ENCODE measurements at places on chromosomes 7 and 10. TPM values are rescaled to one million over a fixed set of nuclear protein-coding genes. Genes with fewer than 3 reads are reported as not detected.

NODAL gene
- not detected for total RNA-seq

KAZALD1 gene
- 9.1 TPM for total RNA-seq

PTER gene
- total RNA-seq = 5.6 TPM

PIK3AP1 gene
- not detected for total RNA-seq

GPR85 gene
- 2.6 TPM for total RNA-seq

GOLGA7B gene
- total RNA-seq = not detected

CCNJ gene
- total RNA-seq = 7.8 TPM

SDHAF3 gene
- total RNA-seq = 11.3 TPM

HKDC1 gene
- 0.43 TPM for total RNA-seq

SKIDA1 gene
- total RNA-seq = 0.32 TPM

PHKG1 gene
- total RNA-seq = 0.43 TPM

FAM131B gene
- 1.3 TPM for total RNA-seq

UNC5B gene
- 37.0 TPM for total RNA-seq

NRG3 gene
- not detected for total RNA-seq

ITIH5 gene
- total RNA-seq = 0.43 TPM

AKR1C8 gene
- not detected for total RNA-seq

PTPRZ1 gene
- total RNA-seq = 0.43 TPM

DNA sequence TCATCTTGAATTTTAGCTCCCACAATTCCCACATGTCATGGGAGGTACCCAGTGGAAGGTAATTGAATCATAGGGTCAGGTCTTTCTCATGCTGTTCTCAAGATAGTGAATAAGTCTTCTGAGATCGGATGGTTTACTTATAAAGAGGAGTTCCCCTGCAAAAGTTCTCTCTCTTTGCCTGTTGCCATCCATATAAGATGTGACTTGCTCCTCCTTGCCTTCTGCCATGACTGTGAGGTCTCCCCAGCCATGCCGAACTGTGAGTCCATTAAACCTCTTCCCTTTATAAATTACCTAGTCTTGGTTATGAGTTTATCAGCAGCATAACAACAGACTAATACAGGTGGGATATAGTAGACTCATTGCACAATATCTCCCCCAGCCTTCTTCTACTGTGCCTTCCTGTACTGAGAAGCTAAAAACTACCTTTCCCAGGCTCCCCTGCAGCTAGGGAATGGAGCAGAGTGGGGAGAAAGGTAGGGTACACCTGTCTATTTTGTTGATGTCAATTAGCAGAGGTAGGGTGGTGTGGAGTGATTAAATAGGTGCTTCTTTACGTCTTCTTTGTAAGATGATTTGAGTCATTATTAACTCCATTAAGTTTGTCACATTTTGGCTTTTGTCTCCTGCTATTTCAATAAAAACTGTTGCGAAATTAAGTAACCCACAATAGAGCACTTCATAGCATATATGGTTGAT is 48.2 kb upstream of the EBLN1 start:
- no peak for DNase-seq

DNA sequence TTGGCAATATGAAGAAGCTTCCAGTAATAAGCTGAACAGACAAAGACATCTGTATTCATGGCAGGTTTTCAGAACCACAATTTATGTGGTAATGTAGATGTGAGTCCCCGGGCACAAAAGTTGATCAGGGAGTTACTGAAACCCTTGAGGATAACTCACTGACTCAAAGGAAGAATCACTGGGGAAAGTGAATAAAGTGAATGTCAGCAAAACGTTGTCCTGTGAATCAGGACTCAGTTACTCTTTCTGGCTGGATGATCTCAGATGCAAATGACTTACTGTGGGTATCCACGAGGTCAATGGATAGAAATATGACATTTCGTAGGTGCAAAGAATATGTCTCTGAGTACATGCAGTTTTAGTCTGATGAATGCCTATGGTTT is 172.8 kb upstream of the CTBP2 start:
- DNase-seq = no peak

- DNase-seq = no peak
These were observed 13.9 kb downstream of the MMRN2 start for GRCh38 chr10:86943316-86944030.

DNA sequence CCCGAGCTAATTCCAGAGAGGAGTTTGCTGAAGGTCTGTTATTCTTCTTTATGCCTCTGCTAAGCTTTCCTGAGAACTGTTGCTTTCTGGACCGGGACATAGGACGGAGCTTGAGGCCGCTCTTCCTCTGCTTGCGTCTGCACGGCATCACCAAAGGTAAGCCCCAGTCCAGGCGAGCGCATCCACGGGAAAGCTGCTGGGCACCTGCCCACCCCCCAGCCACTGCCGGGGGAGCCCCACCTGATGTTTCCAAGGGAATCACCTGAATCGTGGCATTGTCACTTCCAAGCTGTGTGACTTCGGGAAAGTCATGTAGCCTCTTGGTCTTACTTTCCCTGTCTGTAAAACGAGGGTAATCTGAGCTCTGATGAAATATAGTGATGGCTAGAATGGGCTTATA is 45.1 kb upstream of the PLEKHA1 start:
- DNase-seq = no peak

DNA sequence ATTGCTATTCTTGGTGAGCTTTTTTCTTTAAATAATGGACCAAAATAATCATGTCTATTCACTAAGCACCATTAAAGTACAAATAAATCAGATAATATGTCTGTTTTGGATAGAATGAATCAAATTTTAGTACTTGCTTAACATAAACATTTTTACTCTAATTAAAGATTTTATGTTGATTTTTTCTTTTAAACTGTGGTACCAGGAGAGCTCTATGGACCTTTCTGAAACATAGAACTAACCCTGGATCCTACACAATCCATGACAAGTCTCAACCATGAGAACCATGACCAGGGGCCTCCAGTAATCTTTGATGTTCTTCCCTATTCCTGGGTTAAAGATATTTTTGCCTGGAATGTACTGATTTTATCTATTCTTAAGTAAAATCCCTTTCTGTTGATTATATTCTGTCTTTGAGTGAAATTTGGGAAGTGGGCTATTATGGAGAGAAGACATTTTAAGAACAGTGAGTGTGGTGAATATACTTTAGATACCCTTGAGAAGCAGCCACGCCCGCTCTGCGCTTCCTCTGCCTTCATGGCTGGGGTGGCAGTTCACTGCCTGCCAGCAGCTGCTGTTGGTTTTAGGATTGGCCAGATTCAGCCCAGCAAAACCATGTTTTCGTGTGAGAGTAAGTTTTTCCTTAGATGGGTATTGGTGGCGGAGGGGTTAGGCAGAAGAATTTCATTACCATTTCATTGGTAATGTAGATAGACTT is 42.2 kb upstream of the BHLHA15 start:
- no peak for DNase-seq

- no peak for DNase-seq
These were observed 244.6 kb downstream of the SORCS1 start for GRCh38 chr10:106919871-106920282.

- DNase-seq = no peak
These were observed 264.5 kb downstream of the HDAC9 start for GRCh38 chr7:18760046-18760445.

GRCh38 chr7:45066409-45066808 is 22.4 kb downstream of the NACAD start:
- DNase-seq = no peak

- no peak for DNase-seq
These were observed 15.4 kb upstream of the ZRANB1 start for GRCh38 chr10:124926548-124926947.

GRCh38 chr10:55400075-55400849 is 599.2 kb upstream of the PCDH15 start:
- peak; percentile 2 for DNase-seq

- DNase-seq = no peak
These were observed 45.4 kb downstream of the HSPA12A start for GRCh38 chr10:116696919-116697318.

DNA sequence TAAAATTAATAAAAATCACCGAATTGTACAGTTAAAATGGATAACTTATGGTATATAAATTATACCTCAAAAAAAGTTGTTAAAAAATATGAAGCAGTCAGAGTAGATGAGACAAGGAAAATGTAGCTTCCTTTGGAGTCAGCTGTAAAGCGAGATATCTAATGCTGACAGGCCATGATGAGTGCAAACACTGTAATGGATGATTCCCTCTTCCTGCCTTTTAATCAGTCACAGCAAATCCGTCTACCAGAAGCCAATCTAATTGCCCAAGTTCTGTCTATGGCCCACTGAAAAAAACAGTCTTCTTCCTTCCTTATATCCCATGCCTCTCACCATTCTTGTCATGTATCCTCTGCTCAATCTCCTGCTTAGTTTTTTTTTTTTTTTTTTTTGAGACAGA is 59.9 kb upstream of the DNAJB12 start:
- DNase-seq = no peak

- DNase-seq = no peak
These were observed 76.7 kb downstream of the SKAP2 start for GRCh38 chr7:26787701-26788100.

- no peak for DNase-seq
These were observed 10.2 kb downstream of the ACSL5 start for GRCh38 chr10:112384141-112384540.

GRCh38 chr7:110522061-110522760 is 568.7 kb upstream of the LRRN3 start:
- no peak for DNase-seq

- no peak for DNase-seq
These were observed 31.7 kb upstream of the CCNY start for GRCh38 chr10:35304649-35305048.

- no peak for DNase-seq
These were observed 45.6 kb downstream of the NHLRC2 start for GRCh38 chr10:113899952-113900598.

- DNase-seq = no peak
These were observed 76.6 kb upstream of the DGKI start for GRCh38 chr7:137923380-137923779.

- DNase-seq = no peak
These were observed 132.6 kb downstream of the EVX1 start for GRCh38 chr7:27374958-27375841.

- DNase-seq = no peak
These were observed 48.0 kb downstream of the MTURN start for GRCh38 chr7:30182814-30183213.

GRCh38 chr10:48452879-48453412 is 146.5 kb downstream of the MAPK8 start:
- DNase-seq = no peak

DNA sequence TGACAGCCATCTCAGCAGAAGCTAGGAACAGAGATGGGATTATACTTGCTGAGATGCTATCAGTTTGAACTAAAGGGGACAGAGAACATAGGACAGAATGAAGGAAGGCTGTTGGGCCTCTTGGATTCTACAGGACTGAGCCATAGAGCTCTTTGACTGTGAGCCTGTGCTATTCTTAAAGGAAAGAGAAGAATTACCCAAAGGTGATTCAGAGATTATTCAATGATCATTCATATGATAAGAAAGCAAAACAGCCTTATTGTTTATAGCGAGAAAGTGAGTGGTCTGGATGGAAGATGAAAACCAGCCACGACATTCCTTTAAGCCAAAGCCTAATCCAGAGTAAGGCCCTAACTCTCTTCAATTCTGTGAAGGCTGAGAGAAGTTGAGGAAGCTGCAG is 69.7 kb upstream of the NEUROD6 start:
- no peak for DNase-seq

GRCh38 chr10:124306922-124307371 is 111.8 kb downstream of the OAT start:
- DNase-seq = no peak

DNA sequence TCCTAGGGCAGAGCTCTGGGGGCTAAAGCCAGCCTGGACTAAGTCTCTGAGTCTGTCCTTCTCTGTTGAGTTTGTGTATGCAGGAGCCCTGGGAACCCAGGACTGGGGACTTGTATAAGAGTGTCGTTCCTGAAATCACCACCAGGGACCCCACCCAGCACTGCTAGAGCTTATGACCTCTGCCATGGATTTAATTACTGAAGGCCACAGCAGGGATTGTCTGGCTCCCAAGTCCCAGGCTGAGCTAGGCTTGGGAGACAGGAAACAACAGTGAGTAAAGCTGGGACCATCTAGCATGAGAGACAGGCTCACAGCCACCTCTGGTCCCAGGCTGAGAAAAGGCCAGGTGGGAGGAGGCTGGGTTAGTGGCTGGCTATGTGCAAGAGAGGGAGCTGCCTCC is 1.4 kb upstream of the TSPAN15 start:
- DNase-seq = peak; percentile 89

GRCh38 chr10:28169525-28169924 is 133.3 kb downstream of the MPP7 start:
- DNase-seq = no peak

DNA sequence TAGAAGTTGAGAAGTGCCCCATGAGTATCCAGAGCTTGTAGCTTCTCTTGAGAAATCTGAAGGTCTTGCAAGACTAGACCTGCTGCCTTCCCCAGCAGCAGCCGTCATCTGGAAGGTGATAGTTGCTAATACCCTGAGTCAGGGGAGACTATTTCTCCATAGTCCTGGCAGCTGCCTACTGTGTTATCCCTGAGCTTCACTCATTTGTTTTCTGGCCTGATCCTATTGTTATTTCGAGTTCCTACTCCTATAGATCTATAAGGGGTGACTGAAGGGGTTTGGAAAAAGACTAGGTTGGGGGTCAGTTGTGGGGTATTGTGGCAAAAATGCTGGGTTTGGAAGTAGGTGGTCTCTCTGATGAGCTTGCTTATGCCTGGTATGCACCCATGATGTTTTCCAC is 297.8 kb downstream of the CNTNAP2 start:
- no peak for DNase-seq

DNA sequence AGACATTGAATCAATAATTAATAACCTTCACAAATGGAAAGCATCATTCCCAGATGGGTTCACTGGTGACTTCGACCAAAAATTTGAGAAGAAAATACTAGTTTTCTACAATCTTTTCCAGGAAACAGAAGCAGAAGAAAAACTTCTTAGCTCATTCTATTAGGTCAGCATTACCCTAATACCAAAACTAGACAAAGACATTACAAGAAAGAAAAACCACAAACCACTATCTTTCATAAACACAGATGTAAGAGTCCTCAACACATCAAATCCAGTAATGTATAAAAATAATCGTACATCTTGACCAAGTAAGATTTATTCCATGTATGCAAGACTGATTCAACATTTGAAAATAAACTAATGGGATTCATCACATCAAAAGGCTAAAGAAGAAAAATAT is 64.0 kb upstream of the CDK1 start:
- DNase-seq = peak; percentile 28

- no peak for DNase-seq
These were observed 56.8 kb downstream of the AUTS2 start for GRCh38 chr7:69654849-69655707.

GRCh38 chr10:12699781-12700556 is 301.5 kb downstream of the CCDC3 start:
- no peak for DNase-seq

GRCh38 chr10:4303045-4303444 is 518.0 kb upstream of the KLF6 start:
- peak; percentile 43 for DNase-seq
